ENCODE measurements at places on chromosomes 2 and 18. TPM values are rescaled to one million over a fixed set of nuclear protein-coding genes. Genes with fewer than 3 reads are reported as not detected.

The ALLC gene
- total RNA-seq: not detected

The POTEJ gene
- not detected for total RNA-seq

The RAD51AP2 gene
- total RNA-seq: not detected

DNA sequence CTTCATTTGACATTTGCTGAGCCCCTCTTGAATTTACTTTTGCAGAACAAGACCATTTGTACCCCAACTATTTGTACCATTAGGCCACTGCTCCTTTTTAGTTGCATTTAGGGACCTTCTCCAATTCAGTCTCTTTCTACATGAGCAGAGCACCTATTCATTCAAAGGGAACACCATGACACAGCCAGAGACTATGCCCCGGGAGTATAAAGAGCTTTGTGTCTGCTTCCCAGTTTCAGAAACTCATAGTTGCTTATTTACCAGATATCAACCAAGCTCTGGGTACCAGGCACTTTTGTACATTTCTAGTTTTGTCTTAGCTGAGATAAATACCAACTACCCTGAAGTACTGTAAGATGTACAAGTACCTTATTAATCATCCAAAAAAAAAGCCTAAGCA lies 269.1 kb upstream of the SIX3 start:
- no peak for DNase-seq

DNA sequence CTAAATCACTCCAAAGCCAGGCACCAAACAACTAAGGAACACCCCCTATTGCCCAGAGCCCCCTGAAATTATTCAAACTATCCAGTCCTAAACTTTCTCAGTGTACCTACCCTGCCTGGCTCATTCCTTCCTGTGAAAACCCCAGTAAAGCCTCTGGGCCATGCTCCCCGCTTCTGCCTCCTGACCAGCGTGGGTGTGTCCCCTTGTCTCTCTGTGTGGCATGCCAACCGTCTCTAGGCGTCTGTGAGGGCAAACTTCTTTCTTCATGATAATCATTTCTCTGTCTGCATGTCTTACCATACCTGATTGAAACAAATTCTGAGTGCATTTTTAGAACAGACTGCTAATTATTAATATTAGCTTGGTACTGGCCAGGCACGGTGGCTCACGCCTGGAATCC lies 109.0 kb upstream of the MSH2 start:
- DNase-seq: no peak

DNA sequence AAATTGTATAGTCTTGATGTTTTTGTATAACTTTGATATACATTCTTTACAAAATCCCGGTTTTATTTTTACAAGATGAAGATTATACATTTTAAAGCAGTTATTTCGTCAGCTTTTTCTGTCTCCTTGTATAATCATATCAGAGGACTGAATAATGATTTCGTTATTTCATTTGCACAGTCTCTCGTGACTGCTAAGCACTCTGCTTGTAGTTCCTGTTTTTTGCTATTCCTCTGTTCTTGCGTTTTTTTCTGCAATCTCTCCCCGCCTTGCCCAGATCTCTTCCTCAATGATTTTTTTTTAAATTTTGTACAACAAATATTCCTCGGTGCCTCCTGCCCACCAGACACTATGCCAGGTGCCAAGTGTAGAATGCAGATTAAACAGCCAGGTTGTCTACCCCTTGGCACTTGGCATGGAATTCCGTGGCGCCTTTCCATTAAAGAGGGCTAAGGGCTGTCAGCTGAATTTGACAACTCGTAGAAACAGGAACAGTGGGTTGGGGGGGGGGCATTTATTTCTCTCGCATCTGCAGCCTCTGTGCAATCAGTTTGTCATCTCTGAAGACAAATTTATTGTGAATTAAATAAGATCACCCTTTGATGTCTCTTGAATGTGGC lies 69.6 kb downstream of the KLHL29 start:
- DNase-seq: no peak

DNA sequence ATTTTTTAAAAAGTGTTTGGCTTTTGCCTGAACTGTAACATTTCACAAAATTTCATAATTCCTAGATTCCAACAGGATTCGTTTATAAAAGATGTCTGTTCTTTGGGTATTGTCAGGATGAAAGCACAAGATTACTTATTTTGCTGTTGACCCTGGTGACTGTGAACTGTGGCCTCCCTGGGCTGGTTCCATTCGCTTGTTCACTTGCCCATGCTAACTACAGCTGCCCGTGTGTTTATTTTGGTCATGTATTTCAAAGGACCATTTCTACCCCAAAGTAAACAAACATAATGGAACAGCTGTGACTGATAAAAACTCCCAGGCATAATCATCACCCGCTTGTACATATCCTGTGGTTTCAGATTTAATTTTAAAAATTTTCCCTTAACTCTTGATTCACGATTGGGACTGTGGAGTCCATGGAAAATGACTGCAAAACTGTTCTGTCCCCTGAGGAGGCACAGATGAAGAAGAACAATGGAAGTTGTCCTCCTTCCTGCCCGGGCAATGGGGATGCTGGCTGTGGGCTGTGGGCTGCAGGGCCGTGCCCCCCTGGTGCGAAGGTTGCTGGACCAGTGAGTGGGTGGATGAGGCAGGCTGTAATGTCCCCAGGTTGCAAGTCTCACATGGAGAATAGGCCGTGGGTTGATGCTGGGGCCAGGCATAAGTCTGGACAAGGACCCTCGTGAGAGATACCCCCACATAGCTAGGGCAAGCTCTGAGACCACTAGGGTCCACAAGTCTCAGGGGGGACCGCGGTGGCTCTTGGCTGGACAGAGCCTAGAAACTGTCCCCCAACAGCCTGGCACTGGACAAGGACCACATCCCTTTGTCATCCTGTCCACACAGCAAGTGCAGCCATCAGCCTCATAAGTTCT lies 28.9 kb upstream of the HDAC4 start:
- DNase-seq: no peak

GRCh38 chr2:70069049-70069448 lies 18.2 kb upstream of the PCBP1 start:
- peak; percentile 77 for DNase-seq

GRCh38 chr2:10286216-10287037 lies 16.3 kb upstream of the HPCAL1 start:
- DNase-seq: no peak

DNA sequence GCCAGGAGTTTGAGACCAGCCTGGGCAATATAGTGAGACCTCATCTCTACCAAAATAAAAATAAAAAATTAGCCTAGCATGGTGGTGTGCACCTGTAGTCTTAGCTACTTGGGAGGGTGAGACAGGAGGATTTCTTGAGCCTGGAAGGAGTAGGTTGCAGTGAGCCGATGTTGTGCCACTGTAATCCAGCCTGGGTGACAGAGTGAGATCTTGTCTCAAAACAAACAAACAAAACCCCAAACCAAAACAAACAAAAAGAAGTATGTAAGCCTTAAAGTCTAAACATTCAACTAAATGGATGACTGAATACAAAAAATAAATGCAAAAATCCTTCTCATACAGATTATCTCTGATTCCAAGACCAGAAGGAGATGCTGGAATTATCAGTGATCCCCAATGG lies 58.6 kb downstream of the RAB31 start:
- no peak for DNase-seq

- DNase-seq: peak; percentile 33
Observed at GRCh38 chr2:234497594-234498235, 834 bp upstream of the ARL4C start.

GRCh38 chr2:62180975-62181374 lies 14.9 kb upstream of the B3GNT2 start:
- DNase-seq: no peak
